ENCODE measurements at places on chromosomes 13 and 19.

GRCh38 chr19:39858541-39858940, 12.4 kb upstream of the FBL start:
- no peak for DNase-seq

- no peak for DNase-seq
These were observed 359.3 kb downstream of the TDRD3 start for GRCh38 chr13:60756306-60756705.

GRCh38 chr13:51977625-51978024, 33.6 kb downstream of the ATP7B start:
- DNase-seq, result no peak

DNA sequence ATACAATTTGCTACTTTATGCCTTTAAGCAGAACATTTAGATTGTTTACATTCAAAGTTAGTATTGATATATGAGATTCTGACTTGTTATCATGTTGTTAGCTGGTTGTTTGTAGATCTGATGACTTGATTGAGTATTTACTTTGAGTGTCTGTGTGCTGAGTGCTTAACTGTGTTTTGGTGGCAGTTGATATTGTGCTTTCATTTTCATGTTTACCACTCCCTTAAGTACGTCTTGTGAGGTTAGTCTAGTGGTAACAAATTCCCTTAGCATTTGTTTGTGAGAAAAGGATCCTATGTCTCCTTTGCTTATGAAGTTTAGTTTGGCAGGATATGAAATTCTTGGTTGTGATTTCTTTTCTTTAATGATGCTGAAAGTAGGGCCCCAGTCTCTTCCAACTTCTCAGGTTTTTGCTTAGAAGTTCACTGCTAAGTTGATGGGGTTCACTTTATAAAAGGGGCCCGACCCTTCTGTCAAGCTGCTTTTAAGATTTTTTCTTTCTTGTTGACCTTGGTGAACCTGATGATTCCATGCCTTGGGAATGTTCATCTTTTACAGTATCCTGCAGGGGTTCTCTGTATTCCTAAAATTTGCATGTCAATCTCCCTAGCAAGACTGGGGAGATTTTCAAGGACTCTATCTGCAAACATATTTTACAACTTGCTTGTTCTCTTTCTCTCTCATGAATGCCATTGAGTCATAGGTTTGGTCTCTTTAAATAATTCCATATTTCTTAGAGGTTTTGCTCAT, 1095.4 kb upstream of the PCDH20 start:
- DNase-seq, result no peak

- DNase-seq, result peak; percentile 38
These were observed 508 bp downstream of the ZBTB7A start for GRCh38 chr19:4066176-4066606.

DNA sequence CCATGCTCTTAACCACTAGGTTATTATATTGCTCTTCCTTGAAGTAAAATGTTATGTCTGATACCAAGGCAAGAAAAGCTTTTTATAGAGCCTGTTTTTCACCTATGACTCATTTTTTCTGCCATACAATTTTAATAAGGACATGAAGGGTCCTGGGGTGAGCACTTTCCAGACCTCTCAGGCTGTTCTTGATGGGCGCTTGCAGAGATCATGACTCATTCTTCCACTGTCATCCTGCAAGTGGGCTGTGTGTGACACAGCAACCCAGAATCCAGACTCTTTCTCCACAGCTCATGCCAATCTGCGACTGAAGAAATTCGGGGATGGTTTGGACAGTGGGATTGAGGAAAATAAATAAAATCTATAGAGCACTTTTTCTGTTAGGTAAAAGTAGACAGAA, 506.7 kb upstream of the NBEA start:
- DNase-seq, result no peak

GRCh38 chr13:50529154-50529882, 314.2 kb downstream of the DLEU7 start:
- peak; percentile 3 for DNase-seq

DNA sequence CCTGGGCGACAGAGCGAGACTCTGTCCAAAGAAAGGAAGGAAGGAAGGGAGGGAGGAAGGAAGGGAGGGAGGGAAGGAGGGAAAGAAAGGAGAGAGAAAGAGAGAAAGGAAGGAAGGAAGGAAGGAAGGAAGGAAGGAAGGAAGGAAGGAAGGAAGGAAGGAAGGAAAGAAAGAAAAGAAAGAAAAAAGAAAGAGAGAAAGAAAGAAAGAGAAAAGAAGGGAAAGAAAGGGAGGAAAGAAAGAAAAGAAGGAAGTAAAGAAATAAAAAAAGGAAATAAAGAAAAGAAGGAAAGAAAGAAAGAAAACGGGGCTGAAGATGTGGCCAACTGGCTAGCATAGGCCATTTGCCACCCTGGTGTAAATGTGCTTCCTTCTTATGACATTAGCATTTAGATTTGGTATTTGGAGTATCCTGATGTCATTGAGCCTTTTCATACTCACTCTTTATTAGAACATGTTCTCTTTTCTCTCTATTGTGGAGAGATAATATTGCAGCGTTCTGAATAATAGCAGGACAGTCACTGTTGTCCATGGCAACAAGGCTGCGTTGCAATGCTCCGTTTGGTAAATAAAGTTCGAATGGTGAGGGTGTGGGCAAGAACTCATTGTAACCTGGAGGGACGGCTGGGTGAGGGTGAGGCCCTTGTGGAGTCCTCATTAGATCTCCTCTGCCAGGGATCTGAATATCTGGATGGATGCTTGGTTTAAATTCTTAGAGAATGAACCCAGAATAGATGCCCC, 173.9 kb upstream of the UBL3 start:
- no peak for DNase-seq

DNA sequence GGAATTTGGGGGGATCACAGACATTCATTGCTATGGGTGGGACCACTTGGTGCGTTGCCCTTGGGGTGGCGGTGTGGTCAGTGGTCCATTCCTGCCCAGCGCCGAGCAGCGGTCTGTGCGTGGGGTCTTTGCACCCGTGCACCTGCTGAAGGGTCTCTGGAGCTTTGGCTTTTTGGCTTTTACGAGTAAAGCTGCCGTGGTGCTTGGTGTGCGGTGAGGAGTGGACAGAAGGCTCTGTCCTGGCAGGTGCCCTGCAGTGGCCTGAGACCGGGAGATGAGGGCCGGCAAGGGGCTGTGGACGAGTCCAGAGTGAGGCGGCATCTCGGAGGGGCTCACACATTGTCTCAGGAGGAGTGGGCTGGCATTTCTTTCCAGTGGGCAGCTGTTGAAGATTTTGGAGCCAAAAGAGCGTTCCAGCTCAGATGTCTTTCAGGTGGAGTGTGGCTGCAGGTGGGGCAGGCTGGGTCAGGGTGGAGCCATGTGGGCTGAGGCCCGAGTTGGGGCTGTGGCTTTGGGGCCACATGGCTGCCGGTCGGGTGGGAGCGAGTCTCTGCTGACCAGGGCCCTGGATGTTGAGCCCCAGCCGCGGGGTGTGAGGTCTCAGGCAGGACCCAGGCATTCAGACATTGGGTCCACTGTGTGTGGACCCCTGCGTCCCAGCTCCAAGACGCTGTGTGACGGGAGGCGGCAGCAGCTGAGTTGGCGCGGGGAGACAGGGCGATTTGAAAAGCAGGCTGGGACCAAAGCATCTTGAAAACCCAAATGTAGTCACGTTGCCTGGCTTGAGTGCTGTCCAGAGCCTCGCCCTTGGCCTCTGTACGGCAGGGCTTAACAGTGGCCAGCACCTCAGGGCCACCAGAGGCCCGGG, 11.7 kb downstream of the GNA11 start:
- DNase-seq, result no peak

DNA sequence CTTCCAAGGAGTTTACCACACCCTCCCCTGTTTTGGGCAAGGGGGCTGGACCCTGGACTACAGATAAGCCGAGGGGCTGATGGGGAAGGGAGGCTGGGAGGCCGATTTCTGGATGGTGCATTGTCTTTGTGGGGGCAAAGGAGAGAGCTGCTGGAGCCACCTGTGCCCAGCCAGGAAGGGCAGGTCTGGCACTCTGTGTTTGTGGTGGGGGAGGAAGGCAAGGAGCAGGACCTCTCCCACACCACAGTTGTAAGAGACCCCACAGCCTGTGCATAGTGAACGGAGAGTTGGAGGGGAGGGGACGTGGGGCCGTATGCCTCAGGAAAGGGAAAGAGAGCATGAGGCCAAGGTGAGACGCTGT, 16.0 kb upstream of the PRR19 start:
- no peak for DNase-seq

GRCh38 chr13:27621116-27621365, 651 bp upstream of the POLR1D start:
- no peak for DNase-seq

DNA sequence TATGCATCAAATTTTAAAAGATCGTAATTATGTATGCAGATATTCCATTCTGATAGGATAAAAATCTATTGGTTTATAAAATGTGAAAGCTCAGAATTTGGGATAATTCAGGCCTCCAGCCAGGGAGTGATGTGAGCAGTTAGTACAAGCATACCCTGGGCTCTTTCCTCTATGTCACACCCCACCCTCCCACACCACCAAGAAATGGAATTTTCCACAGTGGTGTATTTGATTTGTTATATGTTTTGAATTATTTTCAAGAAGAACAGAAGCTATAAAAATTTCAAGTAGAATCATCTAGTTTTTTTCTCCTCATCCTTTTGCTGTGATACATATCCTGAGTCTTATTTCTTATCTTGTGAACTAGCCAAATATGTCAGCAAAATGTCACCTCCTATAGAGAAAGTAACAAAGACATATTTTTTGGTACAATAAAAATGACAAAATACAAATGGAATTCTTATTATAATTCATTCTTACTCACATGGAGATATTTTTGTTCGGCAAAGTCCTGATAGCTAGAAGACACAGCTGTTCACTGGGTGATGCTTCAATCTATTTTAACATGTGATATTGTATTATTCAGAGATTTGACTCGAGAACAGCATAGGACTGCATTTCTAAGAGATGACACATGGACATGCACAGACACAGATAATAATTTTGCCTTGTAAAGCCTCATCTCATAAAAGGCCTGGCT, 61.2 kb upstream of the FRY start:
- no peak for DNase-seq

DNA sequence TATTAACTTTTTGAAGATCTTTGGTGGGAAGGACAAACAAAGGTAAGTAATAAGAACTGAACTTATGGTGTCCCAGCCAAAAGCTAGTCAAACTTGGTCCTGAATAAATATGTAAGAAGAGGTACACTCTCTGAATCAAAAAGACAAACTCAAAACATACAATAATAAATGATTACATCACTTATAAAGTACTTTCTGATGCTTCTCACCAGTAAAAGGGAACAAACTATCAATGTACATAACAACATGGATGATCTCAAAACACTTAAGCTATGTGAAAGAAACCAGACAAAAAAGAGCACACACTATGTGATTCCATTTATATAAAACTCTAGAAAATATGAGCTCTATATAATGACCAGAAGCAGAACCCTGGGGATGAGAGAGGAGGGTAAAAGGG, 138.3 kb downstream of the VWA8 start:
- DNase-seq, result no peak

GRCh38 chr13:20160306-20161274, at the start of gene GJA3:
Gene GJA3, minus strand, starts transcription at chr13:20161052. Its CDS starts 17,764 bp downstream, at chr13:20143288.
- DNase-seq, result peak; percentile 18

DNA sequence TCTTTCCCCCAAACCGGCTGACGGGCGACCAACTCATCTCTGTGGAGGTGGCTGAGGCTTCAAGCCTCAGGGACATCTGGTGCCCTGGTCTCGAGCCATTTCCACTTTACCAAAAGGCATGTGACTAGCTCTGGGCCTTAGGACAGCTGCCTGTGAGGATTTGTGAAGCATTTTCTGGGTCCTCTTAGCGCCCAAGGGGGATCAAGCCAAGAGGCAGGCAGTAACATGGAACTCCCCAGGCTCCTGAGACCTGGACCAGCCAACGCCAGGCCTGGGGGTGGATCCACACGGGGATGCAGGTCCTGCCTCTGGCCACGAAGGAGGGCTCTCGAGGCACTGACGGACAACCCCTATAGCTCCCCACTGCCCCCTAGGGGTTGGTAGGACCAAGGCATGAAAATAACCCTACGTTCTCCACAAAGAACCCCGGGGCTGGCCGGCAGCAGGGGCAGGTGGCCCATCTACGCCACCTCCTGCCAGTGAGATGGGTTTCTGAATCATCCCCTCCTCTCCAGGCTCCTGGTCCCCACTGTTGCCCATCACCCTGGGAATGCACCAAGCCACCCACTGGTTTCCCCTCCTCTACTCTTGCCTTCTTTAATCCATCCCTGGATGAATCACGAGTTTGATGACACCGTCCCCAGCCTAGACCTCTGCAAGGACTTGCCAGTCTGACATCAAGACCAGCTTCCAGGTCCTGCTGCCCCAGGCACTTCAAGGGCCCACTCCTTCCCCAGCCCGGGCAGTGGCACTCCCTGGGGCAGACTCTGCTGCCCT, 7.0 kb upstream of the MYDGF start:
- no peak for DNase-seq

GRCh38 chr13:66665991-66666390, 564.1 kb downstream of the PCDH9 start:
- DNase-seq, result no peak

GRCh38 chr19:49129238-49129583, 9.9 kb downstream of the PPFIA3 start:
- no peak for DNase-seq

DNA sequence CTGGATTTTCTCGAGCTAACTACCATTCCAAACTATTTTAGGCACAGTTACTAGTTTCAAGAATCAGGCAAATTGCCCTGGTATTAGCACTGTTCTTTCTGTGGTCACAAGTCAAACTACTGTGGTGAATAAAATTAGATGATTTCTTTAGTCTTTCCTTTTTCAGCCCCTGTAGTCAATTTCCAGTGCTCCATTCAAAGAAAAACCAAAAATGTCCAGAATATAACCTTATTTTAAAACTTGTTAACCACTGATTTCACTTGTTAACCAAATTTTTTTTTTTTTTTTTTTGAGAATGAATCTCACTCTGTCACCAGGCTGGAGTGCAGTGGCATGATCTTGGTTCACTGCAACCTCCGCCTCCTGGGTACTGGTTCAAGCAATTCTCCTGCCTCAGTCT, 50.6 kb upstream of the USPL1 start:
- no peak for DNase-seq

- no peak for DNase-seq
These were observed 30.7 kb downstream of the ZNF844 start for GRCh38 chr19:12095111-12095790.

DNA sequence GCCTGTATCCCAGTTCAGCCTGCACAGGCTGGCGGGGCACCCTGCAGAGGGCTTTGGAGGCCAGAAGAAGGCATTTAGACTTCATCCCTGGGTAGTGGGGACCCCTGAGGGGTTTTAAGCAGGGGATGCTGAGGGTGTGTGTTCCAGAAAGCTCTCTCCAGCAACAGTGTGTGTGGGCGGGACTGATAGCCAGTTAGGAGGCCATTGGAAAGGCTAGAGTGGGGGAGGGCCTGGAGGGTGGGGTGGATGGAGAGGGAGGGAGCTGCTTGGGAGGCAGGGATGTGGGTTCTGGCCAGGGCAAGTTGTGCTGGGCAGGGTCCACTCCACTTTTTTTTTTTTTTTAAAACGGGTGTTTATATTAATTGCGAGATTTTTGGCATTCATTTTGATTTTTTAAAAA, 28.3 kb downstream of the LYL1 start:
- DNase-seq, result no peak

Measured in CD4-positive, alpha-beta T cell treated with Interleukin-6 at 100 ng/mL for 8 hours (primary cell).